Stimulated activated CD8-positive, alpha-beta memory T cell treated with anti-CD3 and anti-CD28 coated beads, Interleukin-7, amount 100 ng/mL, for 1 hour (primary cell): ENCODE measurements at places on chromosomes 2 and 18.

- no peak for DNase-seq
These were observed 434.3 kb downstream of the TXNL1 start for GRCh38 chr18:56204052-56204451.

DNA sequence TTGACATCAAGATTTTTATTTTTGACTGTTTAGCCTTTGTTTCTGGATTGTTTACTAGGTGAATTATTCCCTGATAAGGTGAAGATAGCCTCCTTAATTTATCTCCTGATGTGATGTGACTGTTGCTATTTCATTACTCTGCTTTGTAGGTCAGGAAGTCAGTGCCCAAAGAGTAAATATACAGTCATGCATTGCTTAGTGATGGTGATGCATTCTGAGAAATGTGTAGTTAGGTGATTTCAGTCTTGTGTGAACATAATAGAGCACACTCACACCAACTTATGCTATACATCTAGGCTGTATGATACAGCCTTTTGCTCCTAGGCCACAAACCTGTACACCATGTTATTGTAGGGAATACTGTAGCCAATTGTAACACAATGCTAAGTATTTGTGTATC is 102.4 kb upstream of the THUMPD2 start:
- no peak for DNase-seq

GRCh38 chr18:5746844-5747243 is 148.5 kb downstream of the TMEM200C start:
- no peak for DNase-seq

DNA sequence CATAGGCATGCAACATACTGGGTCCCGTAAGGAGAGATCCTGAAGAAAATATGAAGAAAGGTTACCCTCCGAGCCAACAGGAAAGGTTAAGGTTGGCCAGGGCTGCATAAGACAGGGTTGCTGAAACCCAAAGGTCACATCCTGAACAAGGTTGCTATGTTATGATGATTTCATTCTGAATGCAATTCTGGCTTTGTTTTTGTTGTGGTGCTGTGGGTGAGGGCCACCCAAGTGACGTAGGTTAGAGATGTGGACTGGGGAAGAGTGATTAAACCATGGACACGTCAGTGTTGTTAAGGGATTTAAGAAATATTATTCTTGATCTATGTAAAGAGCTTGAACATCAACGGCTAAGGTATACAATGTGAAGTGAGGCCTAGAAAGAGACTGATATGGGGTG is 60.0 kb downstream of the ZEB2 start:
- DNase-seq = no peak

GRCh38 chr18:6368017-6368416 is 46.7 kb downstream of the L3MBTL4 start:
- DNase-seq = no peak

DNA sequence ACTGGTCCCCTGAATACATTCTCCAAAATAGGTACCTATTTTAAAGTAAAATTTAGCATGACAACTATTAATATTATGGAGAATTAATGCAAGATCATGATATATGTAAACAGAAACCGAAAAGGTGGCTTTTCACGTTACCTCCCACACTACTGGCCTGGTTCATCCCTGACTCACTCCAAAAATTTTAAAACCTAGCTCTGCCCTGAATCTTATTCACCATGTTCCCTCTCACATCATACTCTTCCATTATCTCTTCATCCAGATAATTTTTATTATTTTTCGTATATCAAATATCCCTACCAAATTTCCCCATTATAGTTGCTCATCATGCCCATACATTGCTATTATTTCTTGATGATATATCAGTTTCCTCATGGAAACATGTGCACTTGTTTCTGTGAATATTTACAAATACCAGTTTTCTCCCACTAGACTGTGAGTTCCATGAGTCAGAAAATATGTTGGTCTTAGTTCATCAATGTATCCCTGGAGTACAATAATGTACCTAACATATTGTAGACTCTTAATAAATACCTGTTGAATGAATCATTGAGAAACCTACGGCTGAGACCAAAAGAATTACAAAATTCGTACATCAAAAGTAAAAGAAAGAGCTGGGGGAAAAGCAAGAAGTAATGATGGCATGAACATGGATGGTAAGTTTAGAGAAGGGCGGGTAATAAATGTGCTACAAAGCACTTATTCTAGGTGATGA is 360.1 kb upstream of the CHAC2 start:
- DNase-seq = no peak

DNA sequence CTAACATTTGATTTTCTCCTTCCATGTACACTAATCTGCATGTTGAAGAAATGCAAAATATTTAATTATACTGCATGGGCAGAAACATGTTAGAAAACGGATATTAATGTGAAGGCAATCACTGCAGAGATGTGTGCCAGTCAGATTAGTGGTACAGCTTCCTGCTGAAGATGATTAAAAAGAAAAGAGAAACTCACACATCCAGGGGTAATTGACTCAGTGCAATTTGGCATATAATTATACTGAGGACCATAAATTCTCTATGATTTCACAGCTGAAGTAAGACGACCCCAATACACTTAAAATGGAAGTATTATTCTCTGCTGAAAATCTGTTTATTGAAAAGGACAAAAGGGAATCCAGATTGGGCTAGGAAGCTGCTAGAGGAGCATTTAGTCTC is 243.4 kb downstream of the TGIF1 start:
- DNase-seq = no peak

GRCh38 chr2:126662621-126663020 is 6.7 kb downstream of the GYPC start:
- DNase-seq = no peak

DNA sequence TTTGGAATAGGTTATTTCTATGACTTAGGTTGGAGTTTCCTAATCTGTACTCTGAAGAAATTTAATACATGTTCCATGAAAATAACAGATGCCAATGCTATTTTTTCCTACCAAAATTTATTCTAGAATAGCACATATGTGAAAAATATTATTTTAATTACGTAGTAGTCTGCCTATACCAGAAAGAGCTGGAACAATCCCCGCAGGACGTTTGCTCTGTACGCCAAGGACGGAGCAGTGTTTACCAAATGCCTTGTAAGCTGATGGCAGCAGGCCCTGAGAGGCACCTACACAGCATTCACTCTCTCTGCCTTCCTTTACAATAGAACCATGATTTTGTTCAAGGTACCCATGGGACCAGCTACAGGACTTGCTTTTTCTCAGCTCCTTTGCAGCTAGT is 16.8 kb upstream of the SLC1A4 start:
- DNase-seq = no peak

DNA sequence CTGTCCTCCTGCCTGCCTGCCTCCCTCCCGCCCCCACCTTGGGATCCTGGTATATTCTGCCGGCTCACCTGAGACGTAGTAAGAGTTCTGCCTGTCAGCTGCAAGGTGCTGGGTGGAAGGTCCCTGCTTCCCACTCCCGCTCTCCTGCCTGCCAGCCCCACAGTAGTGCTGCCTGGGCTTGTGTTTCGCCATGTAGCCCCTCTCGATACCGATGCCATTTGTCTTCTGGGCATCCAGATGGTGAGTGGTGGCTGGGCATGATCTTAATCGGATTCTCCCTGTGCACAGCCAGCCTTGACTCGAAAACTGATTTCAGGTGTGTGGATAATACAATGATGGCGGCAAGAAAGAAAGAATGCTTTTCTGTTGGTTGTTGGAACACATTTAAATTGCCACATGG is 184.9 kb downstream of the AGAP1 start:
- no peak for DNase-seq

DNA sequence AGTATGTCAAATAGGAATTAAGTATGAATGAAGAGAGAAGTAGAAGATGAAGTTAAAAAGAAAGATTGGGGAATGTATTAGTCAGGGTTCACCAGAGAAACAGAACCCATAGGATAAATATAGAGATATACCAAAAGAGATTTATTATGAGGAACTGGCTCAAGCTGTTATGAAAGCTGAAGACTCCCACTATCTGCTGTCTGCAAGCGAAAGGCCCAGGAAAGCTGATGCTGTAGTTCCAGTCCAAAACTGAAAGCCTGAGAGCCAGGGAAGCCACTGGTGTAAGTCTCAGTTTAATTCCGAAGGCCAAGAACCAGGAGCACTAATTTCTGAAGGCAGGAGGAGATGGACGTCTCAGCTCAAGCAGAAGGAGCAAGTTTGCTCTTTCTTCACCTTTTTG is 200.9 kb upstream of the FN1 start:
- no peak for DNase-seq

- no peak for DNase-seq
These were observed 47.2 kb upstream of the STON1 start for GRCh38 chr2:48482769-48483168.

- DNase-seq = no peak
These were observed 681.3 kb downstream of the ADCYAP1 start for GRCh38 chr18:1585881-1586488.

- DNase-seq = no peak
These were observed 39.3 kb downstream of the CD302 start for GRCh38 chr2:159758686-159759085.

- DNase-seq = no peak
These were observed 207.1 kb upstream of the SLC14A2 start for GRCh38 chr18:45408218-45408617.

DNA sequence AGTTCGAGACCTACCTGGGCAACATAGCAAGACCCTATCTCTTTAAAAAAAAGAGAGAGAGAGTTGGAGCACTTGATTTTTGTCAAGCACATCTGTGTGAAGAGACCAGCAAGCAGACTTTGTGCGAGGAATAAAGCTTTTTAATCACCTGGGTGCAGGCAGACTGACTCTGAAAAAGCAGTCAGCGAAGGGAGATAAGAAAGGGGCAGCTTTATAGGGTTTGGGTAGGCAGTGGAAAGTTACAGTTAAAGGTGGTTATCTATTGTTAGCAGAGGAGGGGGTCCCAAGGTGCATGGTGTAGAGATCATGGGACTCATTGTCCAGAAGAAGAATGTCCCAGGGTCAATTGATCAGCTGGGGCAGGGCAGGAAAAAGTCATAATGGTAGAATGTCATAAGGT is 34.4 kb downstream of the NCL start:
- DNase-seq = no peak

- no peak for DNase-seq
These were observed 498.5 kb downstream of the DPP10 start for GRCh38 chr2:114940785-114941458.

- no peak for DNase-seq
These were observed 13.0 kb upstream of the ARHGAP25 start for GRCh38 chr2:68721482-68722101.

DNA sequence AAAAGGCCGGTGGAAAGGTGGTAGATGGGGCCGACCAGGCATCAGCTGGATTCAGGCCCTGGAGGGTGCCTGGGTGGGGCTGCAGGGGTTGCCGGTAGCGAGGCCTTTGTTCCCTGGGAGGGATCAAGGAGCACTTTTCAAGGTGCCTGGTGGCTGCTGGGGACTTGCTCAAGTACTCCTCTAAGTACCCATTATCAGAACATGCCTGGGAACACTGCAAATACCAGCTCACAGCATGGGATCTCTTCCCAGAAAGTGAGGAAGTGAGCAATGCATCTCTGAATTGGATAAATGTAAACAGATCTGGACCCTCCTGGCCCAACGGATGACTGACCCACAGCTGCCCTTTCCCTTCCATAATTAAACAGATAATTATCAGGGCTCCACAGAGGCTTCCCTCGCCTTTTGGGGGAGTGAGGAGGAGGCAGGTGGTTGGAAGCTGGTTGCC is 210.5 kb downstream of the SH3RF3 start:
- DNase-seq = no peak

DNA sequence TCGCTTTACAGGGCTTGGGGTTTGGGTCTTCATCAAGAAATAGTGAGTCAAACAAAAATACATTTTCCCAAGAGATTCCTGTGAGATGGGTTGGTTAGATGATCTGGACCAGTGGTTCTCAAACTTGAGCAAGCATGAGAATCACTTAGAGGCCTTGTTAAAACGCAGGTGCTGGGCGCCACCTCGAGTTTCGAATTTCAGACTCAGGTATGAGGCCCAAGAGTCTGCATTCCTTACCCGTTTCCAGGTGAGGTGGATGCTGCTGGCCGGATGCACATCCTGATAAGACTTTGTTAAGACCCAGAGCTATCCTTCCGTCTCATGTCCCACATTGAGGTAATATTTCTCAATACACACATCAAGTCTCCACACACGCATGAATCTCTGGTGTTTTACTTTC is 707.8 kb upstream of the SALL3 start:
- DNase-seq = no peak

- no peak for DNase-seq
These were observed 62.1 kb downstream of the DPP4 start for GRCh38 chr2:162011706-162012564.

DNA sequence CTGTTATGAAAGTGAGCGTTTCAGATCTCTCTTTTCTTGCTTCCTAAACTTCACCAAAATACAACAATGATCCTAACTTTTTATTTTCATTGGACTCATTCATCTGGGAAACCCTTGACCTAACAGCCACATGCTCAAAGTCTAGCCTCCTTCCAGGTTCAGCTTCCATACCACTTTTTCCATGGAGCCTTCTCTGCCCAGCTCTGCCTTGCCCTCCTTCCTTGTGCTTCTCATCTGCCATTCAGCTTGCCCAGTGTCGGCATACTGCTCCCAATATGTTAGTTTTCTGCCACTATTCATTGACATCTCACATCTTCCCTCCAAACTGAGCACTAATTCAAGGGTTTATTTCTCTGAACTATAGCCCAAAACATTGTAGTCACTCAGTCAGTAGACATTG is 214.7 kb downstream of the RAD51AP2 start:
- no peak for DNase-seq

DNA sequence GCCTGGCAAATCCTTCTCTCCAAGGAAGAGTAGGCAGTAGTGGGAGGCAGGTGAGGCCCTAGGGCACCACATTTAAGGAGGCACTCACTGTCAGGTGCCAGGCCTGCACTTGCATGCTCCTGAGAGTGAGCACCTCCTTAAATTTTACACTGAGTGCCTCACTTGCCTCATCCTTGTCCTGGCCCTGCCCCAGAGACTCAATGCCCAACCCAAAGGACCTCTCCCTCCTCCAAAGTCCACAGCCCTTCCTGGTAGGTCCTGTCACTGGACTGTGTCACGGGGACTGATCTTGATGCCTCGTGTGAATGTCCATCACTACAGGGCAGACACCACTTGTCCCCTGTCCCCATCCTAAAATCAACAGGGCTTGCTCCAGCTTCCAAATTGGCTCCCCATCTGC is 235.6 kb downstream of the ZBTB7C start:
- no peak for DNase-seq

- DNase-seq = no peak
These were observed 269.7 kb upstream of the SLC8A1 start for GRCh38 chr2:40721595-40721994.

GRCh38 chr2:136185981-136186776 is 68.2 kb upstream of the CXCR4 start:
- DNase-seq = no peak
